ENCODE measurements at places on chromosomes 3 and 15.
A peak's percentile ranks its signal among the peaks of the same experiment; 100 is the strongest.

- DNase-seq = no peak
Observed at GRCh38 chr15:58537033-58537432, 105.2 kb downstream of the LIPC start.

DNA sequence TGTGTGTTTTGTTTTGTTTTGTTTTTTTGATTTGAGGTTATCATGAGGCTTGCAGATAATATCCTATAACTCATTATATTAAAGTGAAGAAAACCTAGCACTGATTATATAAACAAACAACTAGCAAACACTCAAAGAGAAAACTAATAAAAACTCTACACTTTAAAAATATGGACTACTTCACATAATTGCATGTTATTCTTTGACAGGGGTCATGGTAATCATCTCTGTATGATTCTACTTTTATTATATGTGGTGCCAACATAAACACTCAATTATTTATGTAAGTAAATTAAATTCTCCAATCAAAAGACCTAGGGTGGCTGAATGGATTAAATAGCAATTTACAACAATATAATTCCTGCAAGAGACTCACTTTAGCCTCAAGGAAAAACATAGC, 44.6 kb upstream of the P3H2 start:
- DNase-seq = no peak

GRCh38 chr3:123038751-123039150, 11.2 kb upstream of the SEMA5B start:
- DNase-seq = no peak

DNA sequence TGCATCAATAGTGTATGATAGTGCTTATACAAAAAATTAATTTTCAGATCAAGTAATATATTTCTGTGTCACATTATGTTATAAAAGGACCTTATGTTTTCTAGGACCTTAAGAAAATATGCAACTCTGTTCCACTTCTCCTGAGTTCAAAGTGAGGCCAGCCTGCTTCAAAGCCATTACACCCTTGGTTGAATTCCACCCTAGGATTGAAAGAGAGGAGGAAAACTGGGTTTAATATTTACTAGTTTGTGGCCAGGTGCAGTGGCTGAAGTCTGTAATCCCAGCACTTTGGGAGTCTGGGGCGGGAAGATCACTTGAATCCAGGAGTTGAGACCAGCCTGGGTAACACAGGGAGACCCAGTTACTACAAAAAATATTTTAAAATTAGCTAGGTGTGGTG, 32.9 kb upstream of the NR1I2 start:
- DNase-seq = no peak

DNA sequence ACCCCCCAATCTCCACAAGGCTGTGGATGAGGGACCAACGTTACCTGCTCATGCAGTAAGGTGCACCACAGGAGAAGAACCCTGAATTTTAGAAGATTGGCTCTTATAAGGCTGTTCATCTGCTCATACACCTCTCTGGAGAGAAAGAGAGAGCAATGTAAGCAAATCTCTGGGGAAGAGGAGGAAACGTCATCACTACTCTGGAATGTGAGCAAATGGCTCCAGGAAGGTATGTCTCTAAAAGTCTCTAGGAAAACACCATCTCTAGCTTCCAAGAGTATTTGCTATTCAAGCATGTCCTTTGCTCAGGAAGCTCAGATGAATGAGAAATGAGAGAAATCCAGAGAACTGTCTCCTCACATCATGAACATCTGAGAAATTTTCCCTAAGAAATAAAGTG, 235.4 kb downstream of the TBL1XR1 start:
- DNase-seq = no peak

DNA sequence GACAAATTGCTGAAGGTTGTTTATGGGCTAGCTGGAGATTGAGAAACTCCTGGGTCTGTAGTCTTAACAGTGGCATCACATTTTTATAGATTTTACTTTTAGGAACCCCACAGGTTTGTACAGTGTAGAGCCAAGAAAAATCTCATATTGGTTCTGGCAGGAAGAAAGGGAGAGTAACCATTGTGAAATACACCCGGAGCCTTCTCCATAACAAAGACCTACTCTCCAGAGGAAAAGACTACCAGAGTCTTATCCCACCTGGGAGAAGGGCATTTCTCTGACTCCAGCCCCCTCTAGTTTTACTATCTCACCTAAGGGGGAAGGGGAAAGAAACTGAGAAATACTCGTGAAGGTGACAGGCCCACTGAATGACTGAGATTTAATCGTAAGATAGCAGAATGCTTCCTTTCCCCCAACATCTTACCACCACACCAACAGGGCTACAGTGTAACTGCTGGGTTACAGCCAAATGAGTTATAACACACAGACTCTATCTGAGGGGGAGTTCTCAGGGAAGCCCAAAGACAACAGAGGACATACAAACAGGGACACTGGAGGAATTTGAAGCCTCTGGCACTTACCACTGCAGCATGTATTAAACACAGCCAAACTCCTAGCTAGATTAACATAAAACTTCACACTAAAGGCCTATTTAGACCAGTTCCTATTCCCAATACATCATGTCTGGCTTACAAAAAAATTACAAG, 56.1 kb downstream of the SYN2 start:
- no peak for DNase-seq

DNA sequence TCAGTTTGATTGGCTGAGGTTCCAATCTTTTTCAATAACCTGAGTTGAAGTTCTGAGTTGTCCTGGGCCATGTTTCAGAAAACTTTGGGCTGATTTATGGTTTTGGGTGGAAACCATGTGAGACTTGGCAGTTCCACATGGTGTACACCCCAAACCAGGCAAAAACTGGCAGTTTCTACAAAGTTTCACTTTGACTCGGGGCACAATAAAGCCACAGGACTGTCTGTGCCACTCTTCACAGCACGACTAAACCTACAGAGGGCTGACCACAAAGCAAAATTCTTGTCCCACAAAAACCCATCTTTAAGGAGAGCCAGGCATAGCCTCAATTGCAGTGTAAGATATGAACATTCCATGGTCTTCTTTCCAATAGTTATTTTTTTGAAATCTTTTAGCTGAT, 155.0 kb downstream of the DUT start:
- DNase-seq = no peak

GRCh38 chr3:12894629-12895028, 53.3 kb upstream of the RPL32 start:
- DNase-seq = no peak

DNA sequence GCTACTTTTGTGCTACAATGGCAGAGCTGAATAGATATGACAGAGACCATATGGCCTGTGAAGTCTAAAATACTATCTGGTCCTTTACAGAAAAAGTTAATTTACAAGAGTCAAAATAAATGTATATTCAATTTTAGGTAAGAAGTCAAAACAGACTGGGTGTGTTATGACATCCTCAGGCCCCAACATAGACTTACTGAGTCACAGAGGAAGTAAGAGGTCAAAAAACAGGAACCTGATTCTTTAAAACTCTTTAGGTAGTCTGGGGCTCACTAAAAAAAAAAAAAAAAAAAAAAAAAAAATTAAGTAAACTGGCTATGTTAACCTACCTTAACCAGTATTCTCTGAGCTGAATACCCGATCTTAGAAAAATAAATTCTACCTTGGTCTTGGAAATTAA, 13.1 kb downstream of the DNAAF4 start:
- peak; percentile 79 for DNase-seq

DNA sequence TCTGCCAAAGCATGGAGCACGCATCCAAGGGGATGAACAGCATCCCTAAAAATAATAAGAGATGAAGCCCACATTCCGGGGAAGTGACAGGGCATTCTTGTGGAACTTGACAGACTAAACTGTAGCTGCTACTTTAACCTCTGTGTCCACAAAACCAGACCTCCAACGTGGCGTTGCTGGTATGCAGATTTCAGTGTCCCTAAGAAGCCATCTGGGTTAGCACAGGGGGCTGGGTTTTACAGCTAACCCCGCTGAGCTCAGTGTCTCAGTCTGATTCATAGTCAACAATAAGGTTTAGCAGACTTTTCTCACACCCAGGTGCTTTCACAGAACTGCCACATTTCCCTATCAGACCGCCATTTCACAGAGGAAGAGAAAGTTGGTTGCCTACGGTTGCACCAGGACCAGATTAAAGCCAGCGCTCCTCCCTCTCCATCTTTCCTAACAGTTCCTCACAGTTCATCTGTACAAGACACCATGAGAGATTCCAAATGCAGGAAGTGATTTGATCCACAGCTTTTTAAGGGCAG, 61.6 kb upstream of the CTDSPL start:
- DNase-seq = no peak

DNA sequence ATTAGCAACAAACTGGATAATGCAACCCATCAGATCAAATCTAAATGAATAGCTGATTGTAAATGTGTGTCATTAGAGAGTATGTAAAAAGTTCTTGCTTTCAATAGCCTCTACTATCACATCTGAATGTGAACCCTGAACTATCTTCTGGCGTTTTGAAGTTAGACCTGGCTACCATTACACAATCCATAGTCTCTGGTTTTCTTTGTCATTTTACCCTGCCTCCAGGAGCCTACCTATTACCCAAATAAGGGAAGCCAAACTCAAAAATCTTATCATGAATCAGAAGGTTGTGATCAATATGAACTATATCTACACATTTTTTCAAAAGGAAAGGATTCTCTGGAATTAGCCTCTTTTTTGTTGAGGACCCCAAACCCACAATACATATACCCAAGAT, 31.8 kb downstream of the PCYT1A start:
- DNase-seq = no peak

DNA sequence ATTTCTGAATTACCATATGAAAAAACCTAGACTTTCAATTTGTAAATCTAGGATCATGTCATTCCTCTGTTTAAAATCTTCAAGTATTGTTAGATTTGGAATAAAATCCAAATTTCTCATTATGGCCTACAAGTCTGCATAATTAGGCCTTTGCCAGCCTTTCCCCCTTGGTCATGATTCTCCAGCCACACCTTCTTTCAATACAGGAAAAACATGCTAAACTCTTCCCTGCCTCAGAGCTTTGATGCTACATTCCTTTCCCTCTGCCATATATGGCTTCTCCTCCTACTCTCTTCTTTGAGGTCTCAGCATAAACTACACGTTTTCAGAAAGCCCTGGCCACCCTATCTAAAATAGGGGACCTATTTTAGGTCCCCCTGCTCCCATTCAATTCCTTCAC, 48.5 kb downstream of the TM6SF1 start:
- DNase-seq = no peak

- no peak for DNase-seq
Observed at GRCh38 chr3:185309795-185310194, 53.1 kb upstream of the MAP3K13 start.

GRCh38 chr3:185764163-185764979, 60.5 kb downstream of the IGF2BP2 start:
- no peak for DNase-seq

- DNase-seq = no peak
Observed at GRCh38 chr3:138254216-138254615, 67.1 kb downstream of the ARMC8 start.

GRCh38 chr3:177647876-177648275, 450.6 kb upstream of the TBL1XR1 start:
- no peak for DNase-seq

DNA sequence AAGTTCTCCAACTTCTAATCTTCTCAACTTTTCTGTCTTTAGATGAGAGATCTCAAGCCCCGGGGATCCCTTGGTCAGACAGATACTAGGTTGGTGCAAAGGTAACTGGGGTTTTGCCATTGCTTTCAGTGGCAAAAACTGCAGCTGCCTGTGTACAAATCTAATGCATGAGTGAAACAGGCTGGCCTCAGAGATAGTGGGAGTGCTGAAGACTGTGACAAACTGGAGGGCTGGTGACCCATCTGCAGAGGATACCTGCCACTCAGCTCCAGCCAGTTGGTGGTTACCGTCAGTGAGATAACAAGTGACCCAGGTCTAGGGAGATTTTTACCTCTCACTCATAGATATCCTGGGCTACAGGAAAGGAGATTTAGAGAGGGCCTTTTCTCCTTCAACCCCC, 85.7 kb downstream of the RYR3 start:
- peak; percentile 43 for DNase-seq

DNA sequence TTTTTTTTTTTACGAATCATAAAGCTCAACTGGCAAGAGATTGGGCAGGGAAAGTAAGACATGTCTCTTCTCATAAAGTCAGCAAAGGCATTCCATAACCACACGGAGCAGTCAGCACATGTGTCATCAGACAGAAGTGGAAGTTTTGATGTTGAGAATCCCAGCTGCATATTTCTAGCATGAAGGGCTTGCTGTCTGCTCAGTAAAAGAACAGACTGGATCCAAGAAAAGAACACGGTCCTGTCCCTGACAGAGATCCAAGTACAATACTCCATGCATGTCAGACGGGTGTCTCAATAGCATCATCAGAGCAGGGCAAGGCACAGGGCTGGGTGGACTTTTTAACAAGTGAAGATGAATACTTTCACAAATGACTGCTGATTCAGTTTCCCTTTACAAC, 38.2 kb downstream of the ABI3BP start:
- no peak for DNase-seq

DNA sequence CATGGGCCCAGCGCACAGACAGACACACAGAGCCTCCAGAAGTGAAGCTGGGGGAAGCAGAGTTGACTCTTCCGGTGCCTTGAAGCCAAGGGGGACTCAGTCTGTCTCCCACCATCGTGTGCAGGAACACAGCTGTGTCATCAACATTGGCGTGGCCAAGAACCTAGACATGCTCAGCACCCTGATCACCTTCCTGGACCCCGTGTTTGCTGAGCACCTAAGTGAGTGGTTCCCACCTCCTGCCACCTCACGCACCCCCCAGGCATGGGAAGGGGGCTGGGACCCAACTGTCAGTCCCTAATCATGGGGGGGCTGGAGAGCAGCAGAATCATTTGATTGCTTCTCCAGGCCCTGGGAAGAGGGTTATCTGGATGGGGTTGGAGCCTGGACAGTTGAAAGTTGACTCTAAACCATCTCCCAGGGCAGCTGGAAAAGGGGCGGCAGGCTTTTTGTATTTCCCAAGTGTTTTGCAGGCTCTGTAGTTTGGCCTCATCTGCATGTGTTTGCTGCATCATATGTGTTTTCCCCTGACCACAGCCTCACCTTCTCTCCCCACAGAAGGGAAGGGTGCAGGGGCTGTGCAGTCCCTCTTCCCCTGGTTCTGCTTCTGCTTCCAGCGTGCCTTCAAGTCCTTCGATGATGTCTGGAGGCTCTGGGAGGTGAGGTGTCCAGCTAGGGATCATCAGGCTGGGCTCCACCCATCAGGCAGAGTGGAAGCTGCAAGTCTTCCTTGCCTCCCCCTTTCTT, 12.8 kb downstream of the TBC1D21 start:
- no peak for DNase-seq

GRCh38 chr3:182470187-182470586, 323.1 kb upstream of the ATP11B start:
- DNase-seq = no peak

DNA sequence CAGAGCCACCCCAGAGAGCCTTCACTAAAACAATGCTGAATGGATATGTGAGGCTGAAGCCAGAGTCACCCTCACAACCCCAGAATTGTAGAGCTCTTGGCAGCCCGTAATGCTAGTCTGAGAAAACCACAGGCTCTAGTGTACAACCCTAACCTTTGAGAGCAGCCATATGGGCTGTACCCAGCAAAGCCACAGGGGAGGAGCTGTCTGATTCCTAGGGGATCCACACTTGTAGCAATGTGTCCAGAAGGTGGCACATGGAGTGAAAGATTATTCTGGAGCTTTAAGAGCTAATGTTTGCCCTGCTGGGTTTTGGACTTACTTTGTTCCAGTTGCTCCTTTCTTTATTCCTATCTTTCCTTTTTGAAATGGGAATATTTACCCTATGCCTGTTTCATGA, 626.8 kb downstream of the GRM7 start:
- DNase-seq = no peak

GRCh38 chr3:59876533-59877062, 826.8 kb upstream of the CFAP20DC start:
- no peak for DNase-seq

GRCh38 chr3:134258761-134259347, 8.2 kb upstream of the RYK start:
- no peak for DNase-seq

All from common myeloid progenitor, CD34-positive (primary cell).